ENCODE measurements at places on chromosomes 5 and 9. TPM values are rescaled to one million over a fixed set of nuclear protein-coding genes. Genes with fewer than 3 reads are reported as not detected.

GRCh38 chr5:149024943-149025342 lies 37.9 kb downstream of the SH3TC2 start:
- no peak for DNase-seq

DNA sequence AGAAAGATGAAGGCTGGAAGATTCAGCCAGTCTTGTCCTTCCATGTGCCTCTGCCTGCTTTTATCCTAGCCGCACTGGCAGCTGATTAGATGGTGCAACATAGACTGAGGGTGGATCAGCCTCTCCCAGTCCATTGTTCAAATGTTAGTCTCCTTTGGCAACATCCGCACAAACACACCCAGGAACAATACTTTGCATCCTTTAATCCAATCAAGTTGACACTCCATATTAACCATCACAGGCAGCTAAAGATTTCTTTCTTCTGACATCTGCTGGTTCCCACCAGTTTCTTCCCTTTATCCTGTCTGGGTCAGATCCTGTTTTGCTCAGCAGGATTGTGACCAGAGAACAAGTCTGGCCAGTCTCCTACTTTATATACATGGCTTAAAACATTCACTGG lies 276.5 kb upstream of the TYRP1 start:
- no peak for DNase-seq

GRCh38 chr9:34454571-34455065 lies 3.8 kb downstream of the FAM219A start:
- DNase-seq = no peak

DNA sequence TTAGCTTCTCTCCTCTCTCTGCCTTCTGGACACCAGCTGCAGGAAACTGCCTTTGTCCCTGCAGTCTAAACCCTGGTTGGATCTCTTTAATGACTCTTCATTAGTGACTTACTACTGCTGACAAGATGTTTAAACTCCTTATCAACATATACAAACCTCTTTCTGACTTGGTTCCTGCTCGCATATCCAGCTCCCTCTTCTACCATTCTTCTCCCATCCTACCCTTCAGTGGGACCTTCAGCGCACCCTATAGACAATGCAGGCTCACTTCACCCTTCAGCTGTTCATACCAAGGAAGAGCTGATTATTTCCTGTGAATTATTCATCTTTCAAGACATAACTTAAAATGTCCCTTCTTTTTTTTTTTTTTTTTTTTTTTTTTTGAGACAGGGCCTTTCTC lies 436.5 kb downstream of the KIAA0825 start:
- DNase-seq = no peak

GRCh38 chr9:129136446-129137035 lies 25.3 kb downstream of the PTPA start:
- no peak for DNase-seq

- DNase-seq = no peak
These were observed 122.9 kb upstream of the OSMR start for GRCh38 chr5:38722918-38723317.

Gene DOCK2
- total RNA-seq = 1.2 TPM

Gene SLC4A9
- 0.06 TPM for total RNA-seq

Gene CRHBP
- total RNA-seq = 0.58 TPM
